GM23248 (cell line): ENCODE measurements at places on chromosomes 7 and 10. TPM values are rescaled to one million over a fixed set of nuclear protein-coding genes. Genes with fewer than 3 reads are reported as not detected.

DNA sequence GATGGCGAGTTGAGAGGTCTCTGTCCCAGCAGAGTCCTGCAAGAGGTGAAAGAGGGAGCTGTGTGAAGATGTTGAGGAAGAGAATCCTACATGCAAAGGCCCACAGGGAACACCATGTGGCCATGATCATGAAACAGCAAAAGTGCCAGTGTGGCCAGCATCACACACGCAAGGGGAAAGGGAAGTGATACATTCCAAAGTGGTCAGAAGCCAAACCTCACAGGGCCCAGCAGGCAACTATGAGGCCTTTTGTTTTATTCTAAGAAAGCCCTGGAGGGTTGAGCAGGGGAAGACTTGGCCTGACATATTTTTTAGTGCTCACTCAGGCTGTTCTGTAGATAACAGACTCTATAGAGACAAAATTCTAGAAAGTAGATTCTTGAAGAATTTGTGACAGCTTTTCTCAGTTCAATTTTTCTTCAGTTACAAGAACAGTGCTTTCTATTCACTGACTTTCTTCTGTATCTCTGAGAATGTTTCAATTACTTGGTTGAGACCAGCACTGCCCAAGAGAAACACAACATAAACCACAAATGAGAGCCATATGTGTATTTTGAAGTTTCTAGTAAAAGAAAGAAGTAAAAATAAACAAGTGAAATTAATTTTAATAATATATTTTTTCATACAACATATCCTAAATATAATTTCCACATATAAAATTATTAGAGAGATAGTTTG is 82.3 kb downstream of the HTR7 start:
- peak; percentile 61 for DNase-seq
- no peak overlapping the region for H3K27ac ChIP-seq
- no peaks in the 10 kb centered on the region for H3K36me3 ChIP-seq
- H3K4me3 ChIP-seq, result no peak overlapping the region
- H3K4me1 ChIP-seq, result peaks cover 7% of the 10 kb centered on the region; the same call in 1 of the 2 replicates
- H3K27me3 ChIP-seq, result no peaks in the 10 kb centered on the region

GRCh38 chr7:54394834-54395233 is 147.3 kb upstream of the VSTM2A start:
- no peak for DNase-seq
- H3K27me3 ChIP-seq, result no peaks in the 10 kb centered on the region
- H3K4me3 ChIP-seq, result no peak overlapping the region
- H3K27ac ChIP-seq, result no peak overlapping the region

DNA sequence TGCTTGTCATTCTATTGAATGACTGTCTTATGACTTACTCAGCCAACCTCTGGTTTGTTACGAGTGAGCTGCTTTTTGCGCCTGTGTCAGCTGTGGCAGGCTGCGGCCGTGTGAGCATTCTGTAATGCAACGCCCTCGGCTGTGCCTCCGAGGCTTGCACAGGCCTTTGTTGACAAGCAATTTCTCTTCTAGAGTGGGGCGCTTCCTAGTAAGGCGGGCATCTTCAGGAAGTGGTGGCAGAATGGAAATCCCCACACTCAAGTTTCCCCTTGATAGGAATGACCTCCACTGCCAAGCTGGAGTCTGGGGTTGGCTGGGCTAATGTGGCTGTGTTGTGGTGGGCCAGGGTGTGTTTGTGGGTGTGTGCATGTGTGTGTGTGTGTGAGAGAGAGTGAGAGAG is 20.2 kb upstream of the TMEM178B start:
- no peak for DNase-seq
- H3K27ac ChIP-seq, result no peak overlapping the region
- H3K36me3 ChIP-seq, result no peaks in the 10 kb centered on the region
- H3K27me3 ChIP-seq, result no peaks in the 10 kb centered on the region
- H3K4me3 ChIP-seq, result no peak overlapping the region

GRCh38 chr10:62985807-62986600 is 147.1 kb upstream of the NRBF2 start:
- H3K27me3 ChIP-seq, result no peaks in the 10 kb centered on the region
- no peak overlapping the region for H3K27ac ChIP-seq
- H3K4me1 ChIP-seq, result no peaks in the 10 kb centered on the region
- no peak overlapping the region for H3K4me3 ChIP-seq

DNA sequence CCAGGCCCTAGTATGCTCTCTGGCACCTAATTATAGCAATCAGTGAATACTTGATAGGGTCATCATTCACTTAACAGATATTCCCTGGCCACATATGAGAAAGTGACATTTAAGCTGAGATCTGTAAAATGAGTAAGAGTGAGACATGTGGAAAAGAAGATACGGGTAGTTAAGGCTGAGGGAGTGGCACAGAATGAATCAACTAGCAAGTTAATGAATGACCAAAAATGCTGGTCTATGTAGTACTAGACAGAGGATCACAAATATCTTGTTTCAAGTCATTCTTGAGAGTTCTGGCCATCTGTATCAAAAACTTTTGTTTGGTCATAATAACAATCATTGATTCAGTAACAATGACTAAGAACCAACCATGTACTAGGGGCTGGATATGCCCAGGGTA is 954.9 kb downstream of the CNTNAP2 start:
- no peak for DNase-seq
- H3K4me1 ChIP-seq, result no peaks in the 10 kb centered on the region
- no peaks in the 10 kb centered on the region for H3K27me3 ChIP-seq
- H3K27ac ChIP-seq, result no peak overlapping the region

DNA sequence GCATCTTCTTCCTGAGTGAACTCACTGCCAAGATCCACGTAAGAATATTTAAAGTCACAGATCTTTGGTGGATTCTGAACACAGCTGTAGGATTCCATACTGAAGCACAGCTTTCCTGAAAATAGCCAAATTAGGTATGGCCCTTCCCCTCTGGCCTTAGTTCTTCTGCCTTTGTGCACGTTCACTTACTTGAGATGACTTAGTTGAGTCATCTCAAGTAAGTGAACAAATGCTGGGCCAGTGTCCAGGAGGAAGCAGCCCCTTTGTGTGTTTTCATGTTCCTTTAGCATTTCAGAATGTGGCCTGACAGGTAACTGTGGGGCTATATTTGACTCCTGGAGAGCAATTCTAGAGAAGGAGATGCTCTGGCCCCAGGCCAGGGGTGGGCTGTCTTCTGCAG is 51.5 kb downstream of the CCNY start:
- H3K27me3 ChIP-seq, result no peaks in the 10 kb centered on the region
- H3K4me1 ChIP-seq, result peaks cover 23% of the 10 kb centered on the region
- H3K4me3 ChIP-seq, result no peak overlapping the region
- H3K27ac ChIP-seq, result no peak overlapping the region
- peak; percentile 75 for DNase-seq

DNA sequence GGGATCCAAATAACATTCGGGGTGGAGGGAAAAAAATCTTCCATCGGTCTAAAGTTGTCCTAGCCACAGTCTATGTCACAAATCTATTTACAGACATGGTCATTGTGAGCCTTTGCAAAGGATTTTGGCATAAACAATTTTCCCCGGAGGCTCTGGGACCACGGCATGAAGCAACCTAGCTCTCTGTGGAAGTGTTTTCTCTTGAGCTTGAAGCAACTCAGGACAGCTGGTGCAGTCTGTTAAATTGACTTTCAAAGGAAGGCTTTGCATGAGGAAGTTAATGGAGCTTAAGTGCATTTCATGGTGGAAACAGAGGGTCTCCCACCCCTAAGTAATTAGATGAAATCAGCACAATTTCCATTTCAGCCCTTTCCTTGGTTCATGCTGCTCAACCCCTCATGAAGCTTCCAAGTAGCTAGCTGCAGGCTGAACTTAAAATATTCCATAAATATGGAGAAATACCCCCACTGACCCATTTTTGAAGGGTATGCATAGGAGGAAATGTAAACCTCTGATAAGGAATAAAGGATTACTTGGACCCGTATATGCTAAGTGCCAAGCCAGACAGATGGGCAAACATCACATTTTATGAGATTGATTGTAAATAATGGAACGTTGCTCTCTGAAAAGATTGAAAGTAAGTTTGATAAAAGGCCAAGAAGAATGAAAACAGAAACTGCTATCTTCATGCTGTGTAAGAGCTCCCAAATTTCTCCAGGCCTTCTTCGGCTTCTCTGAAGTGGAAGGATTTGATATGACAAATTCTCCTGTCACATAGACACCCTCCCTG is 39.9 kb downstream of the CCDC3 start:
- no peak for DNase-seq
- no peaks in the 10 kb centered on the region for H3K27me3 ChIP-seq

DNA sequence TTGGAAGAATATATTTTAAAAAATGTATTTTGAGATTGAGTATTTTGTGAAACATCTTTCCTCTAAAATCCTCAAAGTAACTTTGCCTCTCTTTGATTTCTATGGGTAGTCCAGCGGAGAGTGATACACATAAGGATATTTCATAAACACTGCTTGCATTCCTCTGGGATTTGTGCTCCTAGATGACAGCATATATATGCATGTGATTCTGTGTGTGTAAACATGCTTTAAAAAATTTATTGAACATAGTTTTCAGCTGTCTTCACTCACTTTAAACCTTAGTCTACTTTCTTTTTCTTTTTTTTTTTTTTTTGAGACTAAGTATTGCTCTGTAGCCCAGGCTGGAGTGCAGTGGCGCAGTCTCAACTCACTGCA is 84.6 kb downstream of the KAT6B start:
- 0 out of 2 replicates have a peak, but pooled peaks cover 7% of the 10 kb centered on the region for H3K4me1 ChIP-seq
- H3K27ac ChIP-seq, result no peak overlapping the region
- DNase-seq, result no peak
- no peaks in the 10 kb centered on the region for H3K36me3 ChIP-seq
- H3K27me3 ChIP-seq, result no peaks in the 10 kb centered on the region

- H3K27me3 ChIP-seq, result no peaks in the 10 kb centered on the region
- no peaks in the 10 kb centered on the region for H3K4me1 ChIP-seq
- H3K27ac ChIP-seq, result no peak overlapping the region
These were observed 8.3 kb upstream of the FMC1 start for GRCh38 chr7:139332697-139333359.

GRCh38 chr10:1102416-1102815 is 46.2 kb downstream of the WDR37 start:
- no peaks in the 10 kb centered on the region for H3K27me3 ChIP-seq
- no peak overlapping the region for H3K27ac ChIP-seq
- H3K4me3 ChIP-seq, result no peak overlapping the region
- peaks cover 27% of the 10 kb centered on the region; the same call in 1 of the 2 replicates for H3K36me3 ChIP-seq
- no peak for DNase-seq

DNA sequence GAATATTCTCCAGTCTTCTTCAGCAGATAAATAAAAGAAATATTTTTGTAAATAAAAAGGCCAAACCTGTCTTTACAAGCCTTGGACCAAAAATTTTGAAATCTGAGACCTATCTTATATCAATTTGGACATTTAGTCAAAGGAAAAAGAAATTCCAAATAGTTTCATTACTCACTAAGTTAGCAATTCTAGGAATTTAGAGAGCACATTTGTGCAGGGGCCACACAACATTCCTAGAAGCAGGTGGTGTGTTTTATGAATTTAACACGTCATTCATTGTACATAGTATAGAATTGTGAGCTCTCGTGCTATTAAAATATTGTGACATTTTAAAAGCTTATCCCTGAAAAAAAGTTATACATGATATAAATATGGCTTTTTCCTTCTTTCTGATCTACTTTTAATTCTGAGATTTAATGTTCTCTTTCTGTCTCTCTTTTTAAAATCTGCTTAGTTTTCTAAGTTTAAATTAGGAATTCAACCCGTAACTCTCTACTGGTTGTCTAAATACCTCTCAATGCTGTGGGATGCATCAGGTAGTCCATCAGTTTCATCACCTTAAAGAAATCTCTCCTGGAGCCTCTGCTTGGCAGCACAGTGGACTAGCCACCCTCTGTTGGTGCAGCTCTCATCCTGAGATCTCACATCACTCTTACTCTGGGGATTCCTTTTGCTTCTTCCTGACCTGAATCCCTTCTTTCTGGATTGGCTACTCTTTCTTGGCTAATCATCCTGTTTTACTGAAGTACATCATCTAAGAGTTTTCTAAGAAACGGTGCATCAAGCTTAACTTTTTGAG is 124.5 kb downstream of the SEMA3E start:
- no peak overlapping the region for H3K4me3 ChIP-seq
- DNase-seq, result no peak
- H3K27me3 ChIP-seq, result no peaks in the 10 kb centered on the region
- no peaks in the 10 kb centered on the region for H3K36me3 ChIP-seq
- H3K27ac ChIP-seq, result no peak overlapping the region
- H3K4me1 ChIP-seq, result 0 out of 2 replicates have a peak, but pooled peaks cover 6% of the 10 kb centered on the region

GRCh38 chr10:60820093-60820754 is 41.9 kb downstream of the CDK1 start:
- no peaks in the 10 kb centered on the region for H3K27me3 ChIP-seq
- peak; percentile 70 for DNase-seq
- H3K4me1 ChIP-seq, result peaks cover 48% of the 10 kb centered on the region
- no peaks in the 10 kb centered on the region for H3K36me3 ChIP-seq
- H3K27ac ChIP-seq, result no peak overlapping the region
- H3K4me3 ChIP-seq, result no peak overlapping the region

DNA sequence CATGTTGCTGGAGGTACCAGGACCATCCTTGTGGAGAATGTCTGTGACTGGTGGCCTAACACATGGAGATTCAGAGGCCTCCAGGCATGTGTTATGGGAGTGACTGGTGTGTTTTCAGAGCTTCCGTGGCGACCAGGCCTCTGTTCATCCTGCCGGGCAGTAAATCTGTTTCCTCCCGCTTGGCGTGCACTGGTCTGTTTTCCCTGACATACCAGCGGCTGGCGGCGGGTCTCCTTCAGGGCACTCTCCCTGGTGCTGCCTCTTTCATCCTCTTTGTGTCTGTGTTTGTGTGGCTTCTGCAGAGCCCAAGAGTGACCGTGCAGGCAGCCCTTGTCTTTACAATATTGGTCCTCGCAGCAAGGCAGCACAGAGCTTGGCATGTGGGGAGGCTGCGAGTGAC is 385.1 kb upstream of the MKI67 start:
- no peak for DNase-seq
- no peak overlapping the region for H3K4me3 ChIP-seq
- no peak overlapping the region for H3K27ac ChIP-seq

GRCh38 chr10:119131512-119132240 is 27.8 kb downstream of the DENND10 start:
- H3K27ac ChIP-seq, result peak overlapping the region; percentile 18
- H3K36me3 ChIP-seq, result peaks cover 32% of the 10 kb centered on the region
- DNase-seq, result peak; percentile 48

- peak; percentile 76 for DNase-seq
- H3K36me3 ChIP-seq, result no peaks in the 10 kb centered on the region
- peaks cover 57% of the 10 kb centered on the region for H3K4me1 ChIP-seq
- no peaks in the 10 kb centered on the region for H3K27me3 ChIP-seq
- peak overlapping the region; percentile 41 for H3K4me3 ChIP-seq
These were observed 56.1 kb downstream of the HIBADH start for GRCh38 chr7:27606270-27607209.

GRCh38 chr7:132343199-132343598 is 233.1 kb downstream of the PLXNA4 start:
- no peak overlapping the region for H3K27ac ChIP-seq
- H3K36me3 ChIP-seq, result no peaks in the 10 kb centered on the region
- H3K4me3 ChIP-seq, result no peak overlapping the region
- no peaks in the 10 kb centered on the region for H3K4me1 ChIP-seq

GRCh38 chr10:18501198-18501597 is 150.2 kb downstream of the NSUN6 start:
- no peaks in the 10 kb centered on the region for H3K36me3 ChIP-seq
- no peak overlapping the region for H3K4me3 ChIP-seq
- no peaks in the 10 kb centered on the region; the same call in 1 of the 2 replicates for H3K4me1 ChIP-seq
- DNase-seq, result peak; percentile 69

Gene EBLN1
- total RNA-seq, result not detected in 2 replicates

Gene SPAM1
- total RNA-seq, result not detected in 2 replicates

Gene JAZF1
- total RNA-seq, result 11.8 and 13.8 TPM in 2 replicates

Gene CPA2
- not detected in 2 replicates for total RNA-seq

Gene EPHA1
- total RNA-seq, result not detected in 2 replicates

Gene AP1S1
- 198 and 236 TPM in 2 replicates for total RNA-seq

Gene ARID5B
- total RNA-seq, result 56.7 and 60.6 TPM in 2 replicates

Gene GPNMB
- total RNA-seq, result 38.2 and 48.8 TPM in 2 replicates

Gene HHEX
- total RNA-seq, result 0.13 and 0.54 TPM in 2 replicates

Gene MGAM2
- total RNA-seq, result not detected in 2 replicates
